MCF 10A (cell line): ENCODE measurements at places on chromosomes 12 and 14. TPM values are rescaled to one million over a fixed set of nuclear protein-coding genes. Genes with fewer than 3 reads are reported as not detected.

- H3K36me3 ChIP-seq, result no peaks in the 10 kb centered on the region
- H3K27me3 ChIP-seq, result no peaks in the 10 kb centered on the region
- DNase-seq, result peak; percentile 50
- H3K4me1 ChIP-seq, result peaks cover 44% of the 10 kb centered on the region
- peak overlapping the region; percentile 57 for H3K27ac ChIP-seq
Observed at GRCh38 chr12:94175763-94176668, 27.6 kb downstream of the PLXNC1 start.

- no peak overlapping the region for H3K4me3 ChIP-seq
- no peak for DNase-seq
- H3K27me3 ChIP-seq, result peaks cover 7% of the 10 kb centered on the region
Observed at GRCh38 chr14:71890541-71890940, 41.7 kb upstream of the RGS6 start.

- no peak overlapping the region for H3K4me3 ChIP-seq
- peaks cover 11% of the 10 kb centered on the region for H3K4me1 ChIP-seq
- H3K27ac ChIP-seq, result peak overlapping the region; percentile 5
- H3K36me3 ChIP-seq, result peaks cover 17% of the 10 kb centered on the region
- no peaks in the 10 kb centered on the region for H3K27me3 ChIP-seq
Observed at GRCh38 chr14:73943083-73943482, 6.8 kb downstream of the FAM161B start.

- H3K27me3 ChIP-seq, result peaks cover 33% of the 10 kb centered on the region
- no peaks in the 10 kb centered on the region for H3K36me3 ChIP-seq
- no peak overlapping the region for H3K27ac ChIP-seq
- peaks cover 4% of the 10 kb centered on the region for H3K4me1 ChIP-seq
- no peak for DNase-seq
Observed at GRCh38 chr14:51206462-51206861, 33.6 kb upstream of the TMX1 start.

DNA sequence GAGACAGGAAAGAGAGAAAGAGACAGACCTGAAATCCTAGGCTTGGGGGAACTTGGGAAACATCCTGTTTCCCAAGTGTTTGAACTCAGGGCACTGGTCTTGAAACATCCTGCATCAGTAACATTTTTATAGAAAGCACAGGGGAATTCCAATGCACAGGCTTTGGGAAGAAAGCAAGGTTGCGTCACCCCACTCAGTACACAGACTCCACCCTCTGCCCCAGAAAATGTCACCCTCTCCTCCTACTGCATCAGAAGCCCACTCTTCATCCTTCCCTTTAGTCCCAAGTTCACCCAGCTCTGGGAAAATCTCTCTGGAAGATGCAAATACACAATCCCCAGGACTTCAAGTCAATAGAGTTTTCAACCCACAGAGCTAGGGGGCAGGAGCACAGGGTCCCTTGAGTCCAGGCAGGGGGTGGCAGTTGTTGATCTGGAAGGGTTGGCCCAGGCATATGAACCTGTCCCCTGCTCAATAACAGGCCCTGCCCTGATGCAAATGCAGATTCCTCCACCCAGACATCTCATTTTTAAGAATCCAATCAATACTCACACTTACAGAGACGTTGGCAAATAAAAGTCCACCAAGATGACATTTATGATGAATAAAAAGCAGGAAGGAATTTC lies 1.7 kb downstream of the RDH16 start:
- H3K27ac ChIP-seq, result no peak overlapping the region
- peaks cover 28% of the 10 kb centered on the region for H3K4me1 ChIP-seq
- peak; percentile 65 for DNase-seq
- H3K36me3 ChIP-seq, result no peaks in the 10 kb centered on the region
- no peak overlapping the region for H3K4me3 ChIP-seq
- H3K27me3 ChIP-seq, result no peaks in the 10 kb centered on the region

The DHRS2 gene
- 0.27 and 1.1 TPM in 2 replicates for total RNA-seq

The TOGARAM1 gene
- 12.0 and 15.8 TPM in 2 replicates for total RNA-seq
